Camera-type eye (tissue), 1 donor: ENCODE measurements at places on chromosomes 12 and 14. TPM values are rescaled to one million over a fixed set of nuclear protein-coding genes. Genes with fewer than 3 reads are reported as not detected.

LRRC43 gene
- 1.6 TPM for total RNA-seq

KRT7 gene
- total RNA-seq: 12.1 TPM

LRRC9 gene
- 3.4 TPM for total RNA-seq

CDK2 gene
- 17.2 TPM for total RNA-seq

SERPINA12 gene
- 0.22 TPM for total RNA-seq

MYF6 gene
- total RNA-seq: 19.2 TPM

USP44 gene
- 2.2 TPM for total RNA-seq

BDKRB1 gene
- 0.38 TPM for total RNA-seq

CCDC197 gene
- total RNA-seq: not detected

CARMIL3 gene
- 7.8 TPM for total RNA-seq

BIN2 gene
- total RNA-seq: 4.2 TPM

BAZ2A gene
- 65.9 TPM for total RNA-seq

APPL2 gene
- total RNA-seq: 83.8 TPM

MMP19 gene
- 2.3 TPM for total RNA-seq

KRT75 gene
- 0.71 TPM for total RNA-seq

IL31 gene
- total RNA-seq: not detected

CNTN1 gene
- 159 TPM for total RNA-seq

PTGER2 gene
- total RNA-seq: 7.5 TPM

ZFYVE1 gene
- 23.7 TPM for total RNA-seq

ETFBKMT gene
- 6.3 TPM for total RNA-seq
